ENCODE measurements at places on chromosomes 3 and 15.

- no peak for DNase-seq
Observed at GRCh38 chr3:129413687-129414506, 14.5 kb downstream of the EFCAB12 start.

GRCh38 chr3:4643904-4644547 lies 150.9 kb downstream of the ITPR1 start:
- no peak for DNase-seq

- no peak for DNase-seq
Observed at GRCh38 chr15:98964466-98965133, 43.0 kb downstream of the PGPEP1L start.

- no peak for DNase-seq
Observed at GRCh38 chr3:189953551-189953950, 167.1 kb downstream of the P3H2 start.

DNA sequence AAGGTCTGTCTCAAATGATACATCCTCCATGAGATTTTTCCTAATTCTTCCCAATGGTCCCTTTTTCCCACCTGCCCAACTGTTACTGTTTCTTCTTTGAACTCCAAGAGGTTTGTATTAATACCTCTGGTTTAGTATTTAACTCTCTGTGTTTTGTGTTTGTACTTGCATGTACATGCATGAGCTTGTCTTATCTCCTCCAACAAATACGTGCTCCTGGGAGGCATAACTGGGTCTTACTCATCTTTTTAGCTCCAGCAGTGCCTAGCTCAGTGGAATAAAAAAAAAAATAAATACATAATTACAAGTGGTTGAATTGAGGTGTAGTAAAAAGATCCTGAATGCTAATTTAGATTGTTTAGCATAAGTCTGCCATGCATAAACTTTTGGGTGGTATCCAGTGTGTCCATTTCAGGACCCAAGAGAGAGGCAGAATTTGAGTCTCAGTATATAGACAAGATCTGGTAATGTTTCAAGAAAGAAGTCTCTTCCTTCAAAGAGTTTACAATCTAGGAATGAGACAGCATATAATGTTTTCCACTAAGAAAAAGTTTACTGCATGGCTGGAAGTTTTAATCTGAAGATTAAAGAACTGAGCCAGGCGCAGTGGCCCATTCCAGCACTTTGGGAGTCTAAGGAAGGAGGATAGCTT lies 1.7 kb upstream of the LYSMD2 start:
- no peak for DNase-seq
